ENCODE measurements at places on chromosomes 3 and 15.
A peak's percentile ranks its signal among the peaks of the same experiment; 100 is the strongest.

- no peak for DNase-seq
Measured at GRCh38 chr15:50633653-50634052, 52.9 kb downstream of the TRPM7 start.

- DNase-seq, result peak; percentile 62
Measured at GRCh38 chr3:39378088-39378487, 5.1 kb upstream of the SLC25A38 start.

DNA sequence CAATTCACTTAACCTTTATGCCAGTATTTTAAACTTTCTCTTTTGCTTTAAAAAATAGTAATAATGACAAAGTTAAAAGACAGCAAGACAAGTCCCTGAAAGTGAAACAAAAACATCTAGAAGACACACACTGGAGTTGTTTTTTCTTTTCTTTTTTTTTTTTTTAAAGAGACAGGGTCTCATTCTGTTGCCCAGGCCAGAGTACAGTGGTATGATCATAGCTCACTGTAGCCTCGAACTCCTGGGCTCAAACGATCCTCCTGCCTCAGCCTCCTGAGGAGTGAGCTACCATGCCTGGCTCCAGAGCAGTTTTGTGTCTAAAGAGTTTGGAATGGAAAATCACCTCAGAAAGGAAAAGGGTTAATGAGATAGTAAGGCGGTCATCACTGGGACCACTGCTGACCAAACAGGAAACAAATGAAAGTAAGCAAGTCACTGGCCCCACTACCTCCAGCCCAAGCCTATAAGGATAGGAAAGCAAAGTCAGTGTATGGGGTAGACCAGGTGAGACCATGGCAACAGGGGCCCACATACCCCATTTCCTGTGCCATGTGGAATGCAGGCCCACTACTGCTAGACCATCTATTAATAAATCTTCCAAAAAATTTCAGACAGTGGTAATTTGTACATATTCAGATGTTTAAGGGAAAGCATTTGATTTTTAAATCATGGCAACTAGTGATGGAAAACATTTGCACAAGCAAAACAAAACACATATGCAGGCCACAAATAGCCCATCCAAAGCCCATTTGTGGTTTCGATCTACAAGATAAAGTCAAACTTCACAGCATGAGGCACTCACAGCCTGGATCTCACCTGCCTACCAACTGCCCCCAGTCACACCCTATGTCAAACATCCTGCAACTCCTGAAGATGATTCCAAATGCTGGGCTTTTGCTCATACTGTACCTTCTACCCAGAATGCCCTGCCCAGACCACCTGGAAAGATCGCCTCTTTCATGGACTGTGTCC lies 62.6 kb downstream of the OSBPL10 start:
- DNase-seq, result no peak

- no peak for DNase-seq
Measured at GRCh38 chr3:13186435-13186815, 113.2 kb upstream of the IQSEC1 start.

GRCh38 chr15:78691167-78691850 lies 50.3 kb upstream of the CHRNB4 start:
- no peak for DNase-seq

- DNase-seq, result no peak
Measured at GRCh38 chr3:9280451-9281219, 31.2 kb upstream of the SRGAP3 start.

- no peak for DNase-seq
Measured at GRCh38 chr3:13440204-13440817, 20.2 kb upstream of the NUP210 start.

DNA sequence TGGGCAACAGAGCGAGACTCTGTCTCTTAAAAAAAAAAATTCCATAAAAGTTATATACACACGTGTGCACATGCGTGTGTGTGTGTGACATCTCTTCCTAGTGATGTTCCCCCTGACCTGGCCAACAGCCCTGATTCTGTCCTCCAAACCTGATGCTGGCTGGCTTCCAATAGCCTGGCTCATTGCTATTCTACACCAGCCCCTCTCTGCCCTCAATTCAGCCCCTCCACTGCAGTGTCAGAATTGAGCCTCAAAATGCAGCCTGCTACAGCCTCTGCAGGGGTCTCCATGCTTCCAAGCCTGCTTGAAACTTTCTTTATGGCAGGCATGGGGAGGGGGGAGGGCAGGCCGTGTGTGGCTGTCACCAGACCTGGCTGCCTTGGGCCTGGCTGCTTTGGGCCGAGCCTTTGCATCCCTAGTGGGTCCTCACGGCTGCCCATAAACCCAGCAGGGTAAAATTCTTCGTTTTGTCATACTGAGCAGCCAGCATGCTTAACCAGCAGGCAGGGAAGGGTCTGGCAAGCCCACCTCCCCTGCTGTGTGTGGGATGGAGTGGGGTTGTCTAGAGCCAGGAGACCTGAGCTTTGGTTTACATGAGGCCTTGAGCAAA lies 22.7 kb upstream of the DOCK3 start:
- no peak for DNase-seq

DNA sequence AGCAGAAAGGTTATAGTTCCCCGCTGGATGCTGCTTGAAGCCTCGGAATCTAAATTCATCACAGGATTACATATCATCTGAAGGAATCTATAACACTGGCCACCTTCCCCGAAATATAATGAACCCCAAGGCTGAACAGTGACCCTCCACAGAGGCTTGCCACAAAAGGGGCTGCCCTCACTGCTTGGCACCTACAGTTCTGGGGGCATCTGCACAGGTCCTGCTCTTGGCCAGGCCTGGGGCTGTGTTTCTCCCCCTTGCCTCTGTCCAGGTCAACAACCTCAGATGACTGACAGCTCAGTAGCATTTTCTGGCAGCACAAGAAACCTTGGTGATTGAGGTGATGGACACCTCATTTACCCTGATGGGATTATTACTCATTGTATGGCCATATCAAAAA lies 1.5 kb upstream of the ADAMTS17 start:
- DNase-seq, result no peak

DNA sequence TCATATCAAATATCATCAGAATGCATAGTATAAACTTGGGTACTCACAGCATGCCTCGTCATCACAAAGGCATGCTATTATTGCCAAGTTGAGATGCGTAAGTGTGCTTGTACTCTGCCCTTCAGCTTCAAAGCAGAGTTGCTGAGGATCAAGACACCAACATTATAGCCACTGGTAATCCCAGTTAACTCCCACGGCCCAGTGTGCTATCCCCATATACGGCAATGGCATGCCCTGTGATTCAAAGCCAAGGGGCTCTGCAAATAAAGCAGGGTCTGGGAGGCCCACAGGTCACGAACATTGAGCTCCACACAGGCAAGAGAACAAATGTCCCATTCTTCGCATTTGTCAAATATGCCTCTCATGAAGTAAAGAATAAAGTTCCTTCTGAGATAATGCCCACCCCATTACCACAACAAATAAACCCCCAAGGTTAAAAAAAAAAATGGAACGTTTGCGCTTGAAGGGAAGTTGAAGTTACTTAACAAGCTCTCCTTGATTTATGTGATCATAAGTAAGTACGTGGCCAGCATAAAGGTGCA lies 298.1 kb upstream of the NECTIN3 start:
- DNase-seq, result no peak
